Dermis microvascular lymphatic vessel endothelial cell (primary cell): ENCODE measurements at places on chromosomes 5 and 9. TPM values are rescaled to one million over a fixed set of nuclear protein-coding genes. Genes with fewer than 3 reads are reported as not detected.

DNA sequence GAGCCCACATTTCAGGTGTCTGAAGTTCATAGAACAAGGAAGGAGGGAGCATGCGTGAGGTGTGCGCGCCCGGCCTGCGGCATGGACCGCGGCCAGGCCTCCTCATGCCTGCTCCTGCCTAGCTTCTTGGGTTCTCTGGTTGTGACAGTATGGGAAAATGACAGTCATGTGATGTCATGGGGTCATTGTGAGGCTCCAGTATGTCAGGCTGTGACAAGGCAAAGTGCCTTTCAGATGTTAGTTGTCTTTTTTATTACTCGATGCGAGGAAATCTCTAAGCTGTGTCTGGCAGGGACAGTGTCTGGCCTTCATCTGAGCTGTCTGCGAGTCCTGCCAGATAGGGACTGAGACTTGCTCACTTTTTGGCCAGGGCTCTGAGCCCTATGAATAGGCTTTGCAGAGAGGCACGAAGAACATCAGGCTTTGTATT, 13.3 kb downstream of the UCK1 start:
- DNase-seq = no peak

GRCh38 chr9:88604836-88605511, 70.0 kb downstream of the NXNL2 start:
- no peak for DNase-seq

GRCh38 chr5:154972476-154973080, 31.7 kb downstream of the MRPL22 start:
- DNase-seq = peak; percentile 68

GRCh38 chr5:57007344-57007743, 55.4 kb upstream of the MIER3 start:
- DNase-seq = no peak

DNA sequence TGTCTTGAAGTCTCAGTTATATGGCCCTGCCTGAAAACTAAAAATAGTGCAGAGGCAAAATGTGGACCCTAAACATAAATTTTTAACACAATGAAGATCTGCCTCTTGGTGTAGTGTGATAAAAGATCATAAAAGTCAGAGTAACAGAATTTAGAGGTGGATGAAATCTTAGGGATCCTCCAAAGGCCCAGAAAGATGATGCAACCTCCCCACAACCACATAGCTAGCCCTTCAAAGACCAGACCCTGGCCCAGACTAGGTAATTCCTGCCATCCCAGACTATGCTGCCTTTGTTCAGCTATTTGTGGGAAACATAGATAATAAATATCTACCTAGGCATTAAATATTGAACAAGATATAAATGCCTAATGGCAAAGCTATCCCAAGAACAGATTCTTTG, 15.3 kb downstream of the KLF9 start:
- no peak for DNase-seq

- DNase-seq = peak; percentile 25
Measured at GRCh38 chr9:72271613-72272478, 93.2 kb downstream of the ZFAND5 start.

DNA sequence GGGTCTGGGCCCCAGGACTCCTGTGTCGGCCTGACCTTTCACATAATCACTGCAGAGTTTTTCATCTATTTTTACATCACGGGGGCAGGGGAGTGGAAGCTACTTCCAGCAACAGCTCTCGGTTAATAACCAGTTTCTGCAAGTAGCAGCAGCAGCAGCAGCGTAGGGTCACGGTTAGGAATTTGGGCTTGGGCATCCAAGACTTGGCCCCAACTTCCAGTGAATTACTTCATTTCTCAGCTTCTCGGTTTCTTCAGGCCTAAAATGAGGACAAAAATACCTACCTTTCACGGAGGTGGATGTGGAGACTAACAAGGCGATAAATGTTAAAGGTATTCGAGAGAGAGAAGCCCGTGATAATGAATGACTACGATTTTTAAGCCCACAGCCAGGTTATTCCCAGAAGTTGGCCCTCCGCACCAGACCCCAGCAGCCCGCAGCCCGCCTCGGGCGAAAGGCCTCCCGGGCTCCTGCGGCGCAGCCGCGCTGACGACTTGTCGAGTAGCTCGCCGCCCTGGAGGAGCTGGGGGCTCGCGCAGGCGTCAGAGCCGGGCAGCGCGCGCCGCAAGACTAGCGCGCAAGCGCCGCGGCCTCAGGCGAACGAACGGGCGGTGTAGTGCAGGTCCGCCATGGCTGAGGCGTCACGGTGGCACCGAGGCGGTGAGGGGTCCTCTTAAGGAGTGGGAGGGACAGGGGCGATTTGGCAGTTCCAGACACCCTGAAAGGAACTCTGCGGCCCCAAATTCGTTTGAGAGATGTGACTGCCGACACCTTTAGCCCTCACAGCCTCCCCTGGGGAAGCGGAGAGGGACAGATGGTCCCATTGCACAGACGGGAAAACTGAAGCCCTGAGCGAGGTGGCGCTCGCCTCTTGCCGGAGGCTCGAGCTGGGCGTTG, at the start of gene PKD2L2:
Gene PKD2L2, plus strand, starts transcription at position 595 of the 897 bp plus-strand sequence. Its CDS starts 35 bp downstream, at position 630.
- peak; percentile 83 for DNase-seq

- DNase-seq = no peak
Measured at GRCh38 chr5:83222906-83223305, 145.6 kb downstream of the XRCC4 start.

DNA sequence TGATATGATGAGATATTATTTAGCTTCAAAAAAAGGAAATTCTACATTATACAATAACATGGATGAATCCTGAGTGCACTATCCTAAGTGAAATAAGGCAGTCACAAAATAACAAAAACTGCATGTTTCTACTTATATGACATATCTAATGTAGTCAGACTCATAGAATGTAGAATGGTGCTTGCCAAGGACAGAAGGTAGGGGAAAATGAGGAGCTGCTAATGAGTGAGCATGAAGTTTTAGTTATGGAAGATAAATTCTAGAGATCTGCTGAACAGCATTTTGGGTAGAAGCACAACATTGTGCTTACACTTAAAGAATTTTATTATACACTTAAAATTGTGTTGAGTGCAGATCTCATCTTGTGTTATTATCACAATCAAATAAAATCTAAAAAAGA, 812.4 kb downstream of the KCTD16 start:
- DNase-seq = no peak

GRCh38 chr5:163496286-163496685, 9.1 kb upstream of the MAT2B start:
- DNase-seq = no peak

DNA sequence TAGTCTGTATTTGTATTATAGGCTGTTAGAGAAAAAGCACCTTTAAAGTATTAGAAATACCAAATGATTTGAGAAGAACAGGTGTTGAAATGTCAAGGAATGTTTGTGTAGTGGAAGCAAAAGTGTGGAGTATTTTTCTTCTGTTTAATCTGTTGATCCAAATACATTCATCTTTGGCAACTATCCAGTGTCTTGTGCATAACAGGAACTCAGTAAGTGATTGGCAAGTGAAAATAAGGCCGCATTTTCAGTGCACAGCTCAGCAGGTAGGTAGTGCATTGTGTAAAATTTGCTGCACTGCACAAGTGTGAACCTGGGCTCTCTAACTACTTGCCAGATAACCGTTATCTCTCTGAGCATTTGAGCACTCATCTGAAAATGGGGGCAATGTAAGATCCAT, 61.8 kb downstream of the CHSY3 start:
- DNase-seq = peak; percentile 83

DNA sequence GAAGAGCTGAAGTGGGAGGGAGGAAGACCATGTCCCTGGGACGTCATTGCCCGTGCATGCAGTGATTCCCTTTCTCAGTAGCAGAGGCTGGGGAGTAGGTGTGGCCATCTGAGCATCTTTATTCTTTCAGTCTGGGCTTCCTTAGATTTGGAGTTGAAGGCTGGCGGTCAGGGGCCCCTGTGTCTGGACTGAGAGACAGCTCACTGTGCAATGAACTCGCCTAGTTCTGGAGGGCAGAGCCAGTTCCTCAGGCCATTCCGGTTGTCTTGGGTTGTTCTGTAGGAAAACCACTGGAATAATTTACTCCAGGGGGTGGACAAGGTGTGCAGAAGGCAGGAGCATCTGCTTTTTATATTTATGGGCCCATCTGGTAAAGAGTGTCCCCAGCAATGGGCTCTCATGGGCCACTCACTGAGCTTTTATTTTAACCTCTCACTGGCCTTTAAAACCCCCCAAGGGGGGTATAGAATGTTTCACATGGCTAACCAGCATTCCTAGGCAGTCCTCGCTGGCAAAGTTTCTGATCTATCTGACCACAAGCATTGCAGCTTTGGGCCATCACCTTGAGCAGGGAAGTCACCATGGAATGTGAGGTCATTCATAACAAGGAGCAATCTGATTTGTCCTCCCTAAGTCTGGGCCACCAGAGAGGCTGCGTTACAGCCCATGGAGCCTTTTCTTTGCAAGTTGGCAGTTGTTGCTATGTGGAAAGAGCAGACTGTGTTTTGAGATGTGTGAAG, 9.2 kb downstream of the STC2 start:
- DNase-seq = no peak

DNA sequence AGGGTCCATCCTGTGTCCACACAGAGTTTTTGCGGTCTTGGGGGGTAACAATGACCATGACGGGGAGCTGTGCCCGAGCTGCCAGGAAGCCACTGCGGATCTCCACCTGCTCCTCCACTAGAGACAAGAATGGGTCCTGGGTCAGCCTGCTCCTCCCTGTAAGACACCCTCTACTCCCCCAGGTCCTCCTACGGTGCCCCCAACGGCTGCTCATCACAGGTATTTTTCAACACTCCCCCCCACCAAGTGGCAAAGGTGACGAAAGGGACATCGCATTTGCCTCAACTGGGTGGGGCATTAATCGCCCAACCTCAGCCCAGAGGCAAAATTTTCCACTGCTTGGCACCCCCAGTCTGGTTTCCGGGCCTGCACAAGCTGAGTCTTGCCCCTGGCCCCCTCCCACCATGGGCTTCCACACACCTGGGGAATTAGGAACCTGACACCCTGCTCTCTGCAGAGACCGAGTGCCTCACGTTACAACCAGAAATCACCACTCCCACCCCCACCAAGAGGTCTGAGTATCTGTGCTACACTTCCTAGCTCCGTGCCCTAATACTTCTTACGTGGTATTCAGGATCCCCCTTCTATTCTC, 9.6 kb downstream of the NOL6 start:
- no peak for DNase-seq

DNA sequence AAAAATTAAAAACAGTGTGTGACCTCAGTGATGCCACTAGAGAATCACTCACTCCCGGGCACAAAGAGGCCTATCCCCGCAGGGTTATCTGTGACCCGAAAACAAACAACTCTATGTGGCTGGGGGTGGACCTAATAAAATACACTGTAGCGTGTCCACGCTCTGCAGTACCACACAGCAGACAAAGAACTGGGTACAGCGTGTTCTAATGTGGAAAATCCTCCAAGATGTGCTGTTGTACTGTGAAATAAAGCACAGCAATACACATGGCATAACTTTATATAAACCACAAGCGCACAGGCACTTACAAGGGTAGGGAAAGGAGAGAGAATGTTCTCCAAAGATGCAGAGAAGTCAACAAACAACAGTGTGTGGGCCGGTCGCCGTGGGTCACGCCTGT, 8.1 kb upstream of the SLC34A1 start:
- DNase-seq = no peak

- no peak for DNase-seq
Measured at GRCh38 chr9:135820661-135821060, 86.7 kb downstream of the CAMSAP1 start.

GRCh38 chr9:101631892-101632291, 37.1 kb upstream of the PPP3R2 start:
- DNase-seq = no peak

GRCh38 chr5:88643315-88643714, 239.7 kb downstream of the MEF2C start:
- DNase-seq = no peak

GRCh38 chr9:80125731-80126264, 554.0 kb downstream of the TLE4 start:
- no peak for DNase-seq

The TLE4 gene
- 14.0 and 16.8 TPM in 2 replicates for total RNA-seq

The GCNT4 gene
- 0.13 TPM in 2 replicates for total RNA-seq

The AQP7 gene
- total RNA-seq = not detected in 2 replicates

The KIF3A gene
- 3.9 and 4.4 TPM in 2 replicates for total RNA-seq

The TMEFF1 gene
- total RNA-seq = 7.1 and 12.9 TPM in 2 replicates

The EIF4E1B gene
- under 0.01 TPM in 1 of 2 replicates, not detected in the other for total RNA-seq

The OLFM1 gene
- total RNA-seq = 16.2 and 30.0 TPM in 2 replicates

The SRP19 gene
- 25.5 and 30.1 TPM in 2 replicates for total RNA-seq

The IRX2 gene
- under 0.01 and 1.5 TPM in 2 replicates for total RNA-seq

The SCGB3A2 gene
- not detected in 2 replicates for total RNA-seq

The KLHL9 gene
- total RNA-seq = 26.8 and 36.4 TPM in 2 replicates

The FEM1C gene
- 10.9 and 12.5 TPM in 2 replicates for total RNA-seq

The IFNB1 gene
- total RNA-seq = not detected in 2 replicates

The MED27 gene
- 11.6 and 13.3 TPM in 2 replicates for total RNA-seq

The PCDHGB2 gene
- 0.64 and 1.9 TPM in 2 replicates for total RNA-seq

The SLC25A51 gene
- total RNA-seq = 66.1 TPM in 2 replicates
